ENCODE measurements at places on chromosomes 16 and 17. TPM values are rescaled to one million over a fixed set of nuclear protein-coding genes. Genes with fewer than 3 reads are reported as not detected.

DNA sequence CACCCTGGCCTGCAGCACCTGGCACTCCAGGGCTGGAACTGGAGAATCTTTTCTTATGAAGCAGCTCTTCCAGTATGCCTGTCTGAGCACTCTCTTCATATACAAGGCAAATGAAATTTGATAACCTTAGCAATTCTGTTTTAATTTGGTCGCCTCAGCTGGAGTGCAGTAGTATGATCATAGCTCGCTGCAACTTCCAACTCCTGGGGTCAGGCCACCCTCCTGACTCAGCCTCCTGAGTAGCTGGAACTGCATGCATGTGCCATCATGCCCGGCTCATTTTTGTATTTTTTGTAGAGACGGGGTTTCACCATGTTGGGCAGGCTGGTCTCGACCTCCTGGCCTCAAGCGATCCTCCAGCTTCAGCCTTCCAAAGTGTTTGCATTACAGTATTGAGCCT, 140.8 kb upstream of the CHMP6 start:
- no peak for DNase-seq

EVPL gene
- total RNA-seq, result not detected

ATF7IP2 gene
- 48.6 TPM for total RNA-seq

ARHGAP44 gene
- 6.9 TPM for total RNA-seq

TP53TG3 gene
- total RNA-seq, result not detected

- no peak for DNase-seq
Measured at GRCh38 chr17:57570724-57571344, 174.3 kb downstream of the CCDC182 start.

TNS4 gene
- 0.18 TPM for total RNA-seq

GRCh38 chr16:58392215-58393137, at the start of gene GINS3:
Gene GINS3 (plus strand): TSS chr16:58392471. CDS start chr16:58392602, 131 bp downstream.
- peak; percentile 77 for DNase-seq
